Common myeloid progenitor, CD34-positive (primary cell): ENCODE measurements at places on chromosomes 3 and 15.

DNA sequence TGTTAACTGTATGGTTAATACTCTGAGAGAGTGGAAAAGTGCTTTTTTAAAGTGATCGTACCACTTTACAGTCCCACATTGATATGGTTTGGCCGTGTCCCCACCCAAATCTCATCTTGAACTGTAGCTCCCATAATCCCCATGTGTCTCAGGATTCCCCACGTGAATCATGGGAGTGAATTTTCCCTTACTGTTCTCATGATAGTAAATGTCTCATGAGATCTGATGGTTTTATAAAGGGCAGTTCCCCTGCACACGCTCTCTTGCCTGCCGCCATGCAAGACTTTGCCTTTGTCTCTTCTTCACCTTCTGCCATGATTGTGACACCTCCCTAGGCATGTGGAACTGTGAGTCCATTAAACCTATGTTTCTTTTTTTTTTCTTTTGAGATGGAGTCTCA is 109.2 kb downstream of the TCF12 start:
- no peak overlapping the region for H3K27ac ChIP-seq
- H3K4me3 ChIP-seq = no peak overlapping the region
- no peak for DNase-seq
- no peaks in the 10 kb centered on the region for H3K36me3 ChIP-seq
- H3K27me3 ChIP-seq = no peaks in the 10 kb centered on the region
- H3K4me1 ChIP-seq = no peaks in the 10 kb centered on the region

DNA sequence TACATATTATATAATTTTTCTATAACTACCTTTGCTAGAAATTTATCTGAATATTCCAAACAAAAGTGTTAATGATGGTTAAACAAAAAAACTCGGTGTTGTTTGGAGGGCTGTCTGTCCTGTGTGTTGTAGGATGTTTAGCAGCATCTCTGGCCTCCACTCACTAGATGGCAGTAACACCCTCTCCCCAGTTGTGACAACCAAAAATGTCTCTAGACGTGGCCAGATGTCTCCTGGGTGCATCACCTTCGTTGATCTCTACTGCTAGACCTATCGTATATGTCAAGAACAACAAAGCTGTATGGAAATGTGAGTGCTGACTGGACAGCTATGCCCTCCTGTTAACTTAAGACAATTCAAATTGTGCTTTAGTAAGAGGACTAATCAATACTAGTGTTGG is 14.1 kb downstream of the ANKRD34C start:
- no peak overlapping the region for H3K4me3 ChIP-seq
- peaks cover 10% of the 10 kb centered on the region for H3K27me3 ChIP-seq
- H3K27ac ChIP-seq = no peak overlapping the region
- DNase-seq = no peak
- no peaks in the 10 kb centered on the region for H3K36me3 ChIP-seq

- no peaks in the 10 kb centered on the region for H3K4me1 ChIP-seq
- H3K27me3 ChIP-seq = no peaks in the 10 kb centered on the region
- no peak for DNase-seq
- H3K36me3 ChIP-seq = no peaks in the 10 kb centered on the region
- no peak overlapping the region for H3K4me3 ChIP-seq
These were observed 123.7 kb upstream of the CLSTN2 start for GRCh38 chr3:139811331-139811730.

- H3K27me3 ChIP-seq = no peaks in the 10 kb centered on the region
- H3K27ac ChIP-seq = no peak overlapping the region
- no peak overlapping the region for H3K4me3 ChIP-seq
- no peaks in the 10 kb centered on the region for H3K4me1 ChIP-seq
- DNase-seq = no peak
These were observed 118.5 kb downstream of the MYLK start for GRCh38 chr3:123765475-123766128.

GRCh38 chr3:118744186-118744585 is 290.5 kb downstream of the IGSF11 start:
- no peaks in the 10 kb centered on the region for H3K4me1 ChIP-seq
- H3K27me3 ChIP-seq = no peaks in the 10 kb centered on the region
- DNase-seq = no peak
- H3K36me3 ChIP-seq = no peaks in the 10 kb centered on the region
- H3K4me3 ChIP-seq = no peak overlapping the region

GRCh38 chr15:63044077-63044644 is 1.6 kb downstream of the TPM1 start:
- peaks cover 68% of the 10 kb centered on the region for H3K27me3 ChIP-seq
- no peak overlapping the region for H3K4me3 ChIP-seq
- peaks cover 2% of the 10 kb centered on the region for H3K4me1 ChIP-seq
- H3K27ac ChIP-seq = no peak overlapping the region

- no peak for DNase-seq
- H3K4me3 ChIP-seq = no peak overlapping the region
- H3K36me3 ChIP-seq = peaks cover 2% of the 10 kb centered on the region
- no peak overlapping the region for H3K27ac ChIP-seq
- no peaks in the 10 kb centered on the region for H3K27me3 ChIP-seq
These were observed 24.2 kb upstream of the HACD2 start for GRCh38 chr3:123609063-123609462.

DNA sequence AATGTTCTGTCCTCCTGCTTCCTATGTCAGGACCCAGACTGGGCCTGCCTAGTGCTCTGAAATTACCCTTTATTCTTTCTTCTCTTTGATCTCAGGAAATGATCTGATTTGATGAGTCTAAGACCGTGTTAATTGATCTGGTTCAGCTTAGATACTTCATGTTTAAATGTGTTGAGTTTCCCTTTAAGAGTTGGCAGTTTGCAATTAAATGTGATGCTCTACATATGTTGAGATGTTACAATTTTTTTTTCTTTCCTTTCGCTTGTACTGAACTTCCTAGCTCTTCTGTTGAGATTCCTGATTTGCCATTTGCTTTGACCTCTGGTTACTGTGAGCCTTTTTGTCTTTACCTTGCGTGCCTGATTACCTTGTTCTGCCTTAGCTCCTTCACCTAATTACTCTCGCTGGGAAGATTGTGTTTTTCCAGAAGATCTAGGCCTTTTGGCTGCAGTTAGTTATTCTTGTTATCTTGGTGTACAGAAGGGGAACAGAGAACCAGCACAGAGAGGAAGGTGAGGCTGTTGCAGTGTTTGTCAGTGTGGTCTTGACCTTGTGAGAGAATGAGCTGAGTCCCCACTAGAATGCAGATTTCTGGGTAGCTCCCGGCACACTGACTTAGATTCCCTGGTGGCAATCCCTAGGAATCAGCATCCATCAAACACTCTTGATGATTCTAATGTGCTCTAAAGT is 203.6 kb downstream of the EDEM1 start:
- H3K27me3 ChIP-seq = no peaks in the 10 kb centered on the region
- peak; percentile 25 for DNase-seq
- no peaks in the 10 kb centered on the region for H3K36me3 ChIP-seq

- H3K4me1 ChIP-seq = no peaks in the 10 kb centered on the region
- H3K27ac ChIP-seq = no peak overlapping the region
- no peaks in the 10 kb centered on the region for H3K27me3 ChIP-seq
- no peaks in the 10 kb centered on the region for H3K36me3 ChIP-seq
- no peak for DNase-seq
- H3K4me3 ChIP-seq = no peak overlapping the region
These were observed 287.3 kb upstream of the CTDSPL start for GRCh38 chr3:37574177-37574943.

GRCh38 chr3:111735243-111735758 is 123.8 kb upstream of the PHLDB2 start:
- no peak overlapping the region for H3K27ac ChIP-seq
- H3K27me3 ChIP-seq = no peaks in the 10 kb centered on the region
- no peak for DNase-seq
- peaks cover 2% of the 10 kb centered on the region for H3K4me1 ChIP-seq

GRCh38 chr3:124126436-124127023 is 134.6 kb upstream of the ROPN1 start:
- H3K4me3 ChIP-seq = no peak overlapping the region
- no peak for DNase-seq
- peaks cover 6% of the 10 kb centered on the region for H3K27me3 ChIP-seq

DNA sequence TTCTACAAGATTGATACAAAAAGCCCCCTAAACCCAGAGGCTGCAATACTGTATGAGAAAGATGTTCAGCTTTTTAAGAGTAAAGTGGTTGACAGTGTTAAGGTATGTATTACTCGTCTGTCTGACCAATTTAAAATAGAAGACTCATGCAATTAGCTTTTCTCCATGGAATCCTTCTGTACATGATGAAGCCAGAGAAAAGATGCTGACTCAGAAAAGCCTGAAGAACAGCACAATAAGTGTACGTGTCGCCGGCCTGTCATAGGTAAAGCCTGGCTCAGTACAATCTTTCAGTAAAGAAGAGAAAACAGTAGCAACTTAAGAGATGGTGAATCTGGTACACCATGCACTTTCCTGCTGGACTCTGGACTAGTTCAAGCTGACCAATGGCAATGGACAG is 16.4 kb downstream of the NEK4 start:
- peaks cover 8% of the 10 kb centered on the region for H3K4me1 ChIP-seq
- peaks cover 54% of the 10 kb centered on the region for H3K36me3 ChIP-seq
- H3K27me3 ChIP-seq = no peaks in the 10 kb centered on the region
- H3K4me3 ChIP-seq = no peak overlapping the region
- DNase-seq = no peak

DNA sequence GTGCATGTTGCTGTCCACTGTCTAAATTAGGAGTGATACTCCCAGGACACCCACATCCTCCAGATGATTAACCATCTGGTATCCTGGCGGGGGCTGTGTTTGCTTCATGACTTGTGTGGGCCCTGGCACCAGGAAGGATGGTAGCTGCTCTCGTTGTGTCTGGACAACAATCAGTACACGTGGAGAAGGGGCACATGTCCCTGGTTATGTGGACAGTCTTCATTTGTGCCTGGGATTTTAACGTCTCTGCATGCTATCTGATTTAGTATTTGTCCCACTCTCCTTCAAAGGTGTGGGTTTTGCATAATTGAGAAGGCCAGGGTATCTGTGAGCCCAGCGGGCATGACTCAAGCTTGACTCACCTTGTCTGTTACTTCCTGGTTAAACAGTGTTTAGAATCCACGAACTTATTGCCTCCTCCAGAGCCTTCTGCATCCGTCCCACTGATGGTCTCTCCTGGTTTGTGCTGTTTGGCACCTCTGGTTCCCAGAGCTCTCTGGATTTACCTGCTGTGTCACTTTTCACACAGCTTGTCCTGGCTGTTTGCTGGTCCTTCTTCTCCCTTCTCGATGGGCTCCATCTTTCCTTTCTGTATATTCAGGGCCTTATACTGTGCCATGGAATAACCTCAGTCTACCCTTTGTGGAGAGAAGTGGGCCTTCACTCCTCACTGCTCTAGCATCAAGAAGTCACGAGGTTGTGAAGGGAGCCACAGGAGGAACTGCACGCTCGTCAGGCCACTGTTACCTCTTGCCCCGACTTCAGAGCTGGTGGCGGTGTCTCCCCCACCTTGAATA is 32.5 kb downstream of the ARNT2 start:
- H3K27me3 ChIP-seq = peaks cover 2% of the 10 kb centered on the region
- no peaks in the 10 kb centered on the region for H3K36me3 ChIP-seq
- no peaks in the 10 kb centered on the region for H3K4me1 ChIP-seq
- no peak for DNase-seq
- no peak overlapping the region for H3K4me3 ChIP-seq

DNA sequence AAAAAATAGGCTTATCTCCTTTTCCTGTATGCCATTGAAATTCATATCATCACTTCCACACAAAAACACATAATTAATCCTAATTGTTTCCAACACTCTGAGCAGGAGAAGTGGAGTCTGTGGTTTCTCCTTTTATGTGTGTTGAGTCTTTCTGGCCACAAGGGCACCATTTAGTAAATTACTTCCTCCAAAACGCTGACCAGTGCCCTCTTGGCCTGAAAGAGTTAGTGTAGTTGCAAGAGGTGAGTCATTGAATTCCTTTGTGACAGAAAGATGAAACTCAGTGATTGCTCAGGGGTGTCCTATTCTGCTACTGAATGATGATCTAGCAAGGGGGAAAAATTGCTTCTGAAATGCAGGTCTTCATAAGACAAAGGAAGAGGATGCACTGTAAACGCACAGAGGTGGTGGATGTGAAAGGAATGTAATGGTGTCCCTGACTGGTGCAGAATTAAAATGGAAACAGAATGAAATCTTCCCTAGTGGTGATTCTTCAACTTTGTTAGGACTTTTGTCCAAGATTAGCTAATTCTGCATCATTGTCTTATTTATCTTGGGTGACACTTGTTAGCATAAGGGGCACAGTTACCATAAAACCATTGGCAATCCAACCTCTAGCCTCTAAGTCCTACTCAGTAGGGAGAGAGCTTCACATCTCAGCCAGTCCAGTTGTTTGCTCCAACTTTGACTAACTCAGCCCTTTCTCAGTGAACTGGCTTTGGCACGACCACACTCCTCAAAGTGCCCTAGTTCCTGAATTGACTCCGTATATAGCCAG is 208.4 kb upstream of the NANOGP8 start:
- no peaks in the 10 kb centered on the region for H3K36me3 ChIP-seq
- H3K27me3 ChIP-seq = no peaks in the 10 kb centered on the region
- H3K27ac ChIP-seq = no peak overlapping the region
- no peak overlapping the region for H3K4me3 ChIP-seq
- H3K4me1 ChIP-seq = no peaks in the 10 kb centered on the region

DNA sequence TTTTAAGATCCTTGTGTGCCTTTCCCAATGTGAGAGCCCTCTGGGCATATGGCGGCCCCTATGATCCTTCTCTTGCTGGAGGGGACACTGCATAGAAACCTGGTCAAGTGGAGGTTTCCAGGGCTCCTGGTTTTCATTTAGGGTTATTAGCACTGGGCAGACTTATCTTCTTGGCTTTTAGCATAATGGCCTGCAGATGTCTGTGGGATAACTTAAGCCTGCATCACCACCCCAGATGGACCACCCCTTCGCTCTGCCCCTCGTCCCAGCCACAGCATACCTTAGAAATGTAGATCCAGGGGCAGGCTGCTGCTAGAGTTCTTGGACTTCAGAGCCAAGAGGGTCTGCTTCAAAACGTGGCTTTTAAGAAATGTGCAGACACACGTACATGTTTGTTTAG is 340.3 kb upstream of the CTDSPL start:
- H3K27me3 ChIP-seq = no peaks in the 10 kb centered on the region
- H3K4me3 ChIP-seq = no peak overlapping the region
- H3K4me1 ChIP-seq = peaks cover 6% of the 10 kb centered on the region
- DNase-seq = no peak
- H3K27ac ChIP-seq = no peak overlapping the region

DNA sequence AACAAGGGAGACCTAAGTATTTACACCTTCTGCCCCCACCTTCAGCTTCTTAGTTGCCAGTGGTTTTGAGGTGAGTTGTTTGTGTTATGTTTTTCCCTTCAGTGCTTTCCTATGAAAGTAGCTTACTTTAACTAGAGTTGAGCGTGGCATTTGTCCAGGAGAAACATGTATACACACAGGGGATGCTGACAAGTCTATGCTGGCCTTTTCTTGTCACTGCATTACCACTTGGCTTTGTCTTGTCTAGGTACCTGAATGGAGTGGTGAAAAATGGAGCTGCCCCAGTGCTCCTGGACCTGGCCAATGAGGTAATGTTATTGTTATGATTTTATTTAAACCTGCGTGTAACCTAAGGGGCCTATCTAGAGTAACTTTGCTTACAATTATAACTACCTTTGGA is 74.4 kb downstream of the CDIN1 start:
- no peaks in the 10 kb centered on the region for H3K4me1 ChIP-seq
- no peak overlapping the region for H3K4me3 ChIP-seq
- DNase-seq = no peak
- H3K27ac ChIP-seq = no peak overlapping the region
- no peaks in the 10 kb centered on the region for H3K27me3 ChIP-seq
- no peaks in the 10 kb centered on the region for H3K36me3 ChIP-seq
